H9 (cell line): ENCODE measurements at places on chromosomes 6 and 20. TPM values are rescaled to one million over a fixed set of nuclear protein-coding genes. Genes with fewer than 3 reads are reported as not detected.

PRR18 gene
- 0.11 TPM in 1 of 2 replicates, not detected in the other for total RNA-seq

TSPYL1 gene
- total RNA-seq = 75.3 and 76.8 TPM in 2 replicates

DNA sequence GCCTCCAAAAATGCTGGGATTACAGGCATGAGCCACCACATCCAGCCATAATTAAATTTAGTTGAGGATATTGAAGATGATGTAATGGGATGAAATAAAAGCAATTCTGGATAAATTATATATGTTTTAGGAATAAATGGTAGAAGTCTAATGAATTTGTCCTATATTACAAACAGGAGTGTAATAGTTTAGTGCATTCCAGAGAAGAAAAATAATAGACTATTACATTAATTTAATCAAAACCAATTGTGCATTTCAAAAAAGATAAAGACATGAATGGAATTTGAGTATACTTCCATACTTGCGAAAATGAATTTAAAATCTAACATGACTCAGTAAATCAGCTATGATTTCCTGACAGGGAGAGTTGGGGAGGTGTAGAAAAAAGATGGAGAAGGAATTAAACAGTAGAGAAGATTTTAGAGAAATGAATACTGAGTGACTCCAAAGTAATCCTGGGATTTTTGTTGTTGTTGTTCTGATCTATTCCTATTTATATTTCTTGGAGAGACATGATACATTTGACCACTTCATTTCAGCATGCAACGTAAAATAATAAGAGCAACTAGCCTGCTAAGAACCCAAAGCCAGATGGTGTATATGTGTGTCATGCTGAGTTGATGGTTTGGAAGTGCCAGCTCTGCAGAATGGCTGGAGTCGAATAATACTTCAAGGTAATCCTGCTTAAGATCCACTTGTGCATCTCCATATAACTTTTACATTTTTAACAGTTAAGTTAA is 67.4 kb downstream of the AIG1 start:
- DNase-seq = no peak
- no peaks in the 10 kb centered on the region for H3K4me1 ChIP-seq
- no peaks in the 10 kb centered on the region for H3K27me3 ChIP-seq
- no peak overlapping the region for H3K4me3 ChIP-seq
- no peak overlapping the region for H3K27ac ChIP-seq

BCL2L1 gene
- total RNA-seq = 105 and 109 TPM in 2 replicates

DNA sequence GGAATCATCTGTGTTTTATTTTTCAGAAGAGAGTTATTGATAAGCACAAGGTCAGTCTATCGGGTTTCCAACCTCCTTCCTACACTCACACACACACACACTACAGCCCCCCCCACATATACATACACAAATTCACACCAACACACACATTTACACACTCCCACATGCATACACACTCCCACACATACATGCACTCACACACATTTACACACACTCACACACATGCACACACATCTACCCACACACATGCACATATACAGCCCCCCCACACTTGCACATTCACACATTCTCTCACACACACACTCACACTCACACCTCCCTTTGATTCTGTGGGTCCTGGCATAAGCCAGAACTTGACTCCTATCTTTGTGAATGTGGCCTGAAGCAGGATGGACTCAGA is 34.5 kb upstream of the PAX1 start:
- no peaks in the 10 kb centered on the region for H3K36me3 ChIP-seq
- H3K4me1 ChIP-seq = no peaks in the 10 kb centered on the region
- H3K27me3 ChIP-seq = no peaks in the 10 kb centered on the region

GRCh38 chr6:156348849-156349248 is 428.3 kb upstream of the ARID1B start:
- H3K27ac ChIP-seq = no peak overlapping the region
- H3K4me3 ChIP-seq = no peak overlapping the region
- no peaks in the 10 kb centered on the region for H3K4me1 ChIP-seq
- no peaks in the 10 kb centered on the region for H3K27me3 ChIP-seq
- no peaks in the 10 kb centered on the region for H3K36me3 ChIP-seq

DNA sequence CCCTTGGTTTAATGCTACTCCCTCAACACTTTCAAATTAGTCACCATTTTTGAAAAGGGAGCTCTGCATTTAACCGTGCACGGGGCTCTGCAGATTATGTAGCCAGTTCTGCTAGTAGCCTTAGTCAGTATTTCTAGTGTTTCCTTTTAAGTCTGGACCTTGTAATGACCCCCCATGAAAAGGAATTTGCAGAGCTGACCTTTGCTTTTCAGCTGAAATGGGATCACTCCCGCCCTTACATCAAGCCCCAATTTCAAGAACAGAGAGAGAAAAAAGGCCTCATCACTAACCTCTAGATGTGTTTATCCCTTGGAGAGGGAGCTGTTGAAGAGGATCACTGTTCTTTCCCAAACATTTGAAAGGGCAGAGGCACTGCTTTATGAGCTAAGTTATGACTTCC is 490.7 kb upstream of the BTBD3 start:
- H3K36me3 ChIP-seq = no peaks in the 10 kb centered on the region
- DNase-seq = no peak
- no peaks in the 10 kb centered on the region for H3K27me3 ChIP-seq
- no peak overlapping the region for H3K4me3 ChIP-seq
- H3K4me1 ChIP-seq = no peaks in the 10 kb centered on the region; the same call in 1 of the 2 replicates

KIF25 gene
- total RNA-seq = 0.22 and 0.59 TPM in 2 replicates

DNA sequence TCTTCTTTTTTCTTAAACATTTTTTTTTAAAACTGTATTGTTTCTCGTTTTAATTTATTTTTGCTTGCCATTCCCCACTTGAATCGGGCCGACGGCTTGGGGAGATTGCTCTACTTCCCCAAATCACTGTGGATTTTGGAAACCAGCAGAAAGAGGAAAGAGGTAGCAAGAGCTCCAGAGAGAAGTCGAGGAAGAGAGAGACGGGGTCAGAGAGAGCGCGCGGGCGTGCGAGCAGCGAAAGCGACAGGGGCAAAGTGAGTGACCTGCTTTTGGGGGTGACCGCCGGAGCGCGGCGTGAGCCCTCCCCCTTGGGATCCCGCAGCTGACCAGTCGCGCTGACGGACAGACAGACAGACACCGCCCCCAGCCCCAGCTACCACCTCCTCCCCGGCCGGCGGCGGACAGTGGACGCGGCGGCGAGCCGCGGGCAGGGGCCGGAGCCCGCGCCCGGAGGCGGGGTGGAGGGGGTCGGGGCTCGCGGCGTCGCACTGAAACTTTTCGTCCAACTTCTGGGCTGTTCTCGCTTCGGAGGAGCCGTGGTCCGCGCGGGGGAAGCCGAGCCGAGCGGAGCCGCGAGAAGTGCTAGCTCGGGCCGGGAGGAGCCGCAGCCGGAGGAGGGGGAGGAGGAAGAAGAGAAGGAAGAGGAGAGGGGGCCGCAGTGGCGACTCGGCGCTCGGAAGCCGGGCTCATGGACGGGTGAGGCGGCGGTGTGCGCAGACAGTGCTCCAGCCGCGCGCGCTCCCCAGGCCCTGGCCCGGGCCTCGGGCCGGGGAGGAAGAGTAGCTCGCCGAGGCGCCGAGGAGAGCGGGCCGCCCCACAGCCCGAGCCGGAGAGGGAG is 580 bp downstream of the VEGFA start:
- no peak overlapping the region for H3K27ac ChIP-seq
- no peaks in the 10 kb centered on the region for H3K27me3 ChIP-seq
- H3K4me1 ChIP-seq = peaks cover 10% of the 10 kb centered on the region; the same call in 1 of the 2 replicates
- peak overlapping the region; percentile 87 for H3K4me3 ChIP-seq
- DNase-seq = no peak
- H3K36me3 ChIP-seq = peaks cover 3% of the 10 kb centered on the region; the same call in 1 of the 2 replicates

- H3K36me3 ChIP-seq = no peaks in the 10 kb centered on the region
- H3K27me3 ChIP-seq = no peaks in the 10 kb centered on the region
- H3K4me3 ChIP-seq = no peak overlapping the region
- H3K27ac ChIP-seq = no peak overlapping the region
- H3K4me1 ChIP-seq = no peaks in the 10 kb centered on the region
- DNase-seq = no peak
These were observed 7.5 kb upstream of the CD164 start for GRCh38 chr6:109389650-109390274.

- no peaks in the 10 kb centered on the region for H3K36me3 ChIP-seq
- no peak for DNase-seq
- no peak overlapping the region for H3K27ac ChIP-seq
- no peaks in the 10 kb centered on the region for H3K27me3 ChIP-seq
- H3K4me3 ChIP-seq = no peak overlapping the region
These were observed 21.2 kb downstream of the SNPH start for GRCh38 chr20:1287306-1287705.

DNA sequence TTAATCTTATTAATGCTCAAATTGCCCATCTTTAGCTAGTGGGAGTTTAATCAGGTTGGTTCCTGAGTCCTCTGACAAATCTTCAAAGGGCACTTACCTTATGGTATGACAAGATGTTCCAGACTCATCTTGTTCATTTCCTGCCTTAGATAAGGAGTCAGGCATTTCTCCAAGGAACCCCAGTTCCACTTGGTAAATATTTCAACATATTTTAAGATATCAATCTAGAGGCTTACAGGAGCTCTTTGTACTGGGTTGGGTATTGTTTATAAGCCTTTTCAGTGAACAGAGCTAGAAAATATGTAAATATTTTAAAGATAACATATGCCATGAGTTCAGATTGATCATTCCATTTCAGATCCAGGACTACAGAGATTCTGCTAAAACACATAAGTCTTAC is 159.8 kb downstream of the RCAN2 start:
- no peak overlapping the region for H3K27ac ChIP-seq
- H3K4me3 ChIP-seq = no peak overlapping the region
- no peak for DNase-seq
- H3K36me3 ChIP-seq = no peaks in the 10 kb centered on the region

DNAH8 gene
- not detected in 2 replicates for total RNA-seq

CALHM6 gene
- 0.44 and 0.68 TPM in 2 replicates for total RNA-seq

DNA sequence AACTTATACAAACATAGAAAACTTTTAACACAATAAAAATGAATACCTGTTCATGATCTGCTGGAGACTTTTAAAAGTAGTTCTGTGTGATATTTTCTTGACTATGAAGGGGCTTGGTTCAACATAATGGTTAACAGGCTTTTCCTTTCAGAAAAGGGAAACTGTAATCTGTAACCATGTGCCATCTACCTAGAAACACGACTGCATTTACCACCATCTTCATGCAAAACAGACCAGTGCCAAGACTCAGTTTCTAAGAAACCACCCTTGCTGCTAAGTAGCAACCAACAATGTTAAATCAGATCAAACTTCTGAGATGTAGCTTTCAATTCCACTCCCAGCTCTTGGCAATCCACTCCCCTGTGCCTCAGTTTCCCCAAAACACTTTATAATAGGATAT is 15.7 kb downstream of the STAU1 start:
- no peak for DNase-seq
- no peaks in the 10 kb centered on the region for H3K4me1 ChIP-seq
- no peak overlapping the region for H3K27ac ChIP-seq
- peaks cover 24% of the 10 kb centered on the region for H3K36me3 ChIP-seq

DNA sequence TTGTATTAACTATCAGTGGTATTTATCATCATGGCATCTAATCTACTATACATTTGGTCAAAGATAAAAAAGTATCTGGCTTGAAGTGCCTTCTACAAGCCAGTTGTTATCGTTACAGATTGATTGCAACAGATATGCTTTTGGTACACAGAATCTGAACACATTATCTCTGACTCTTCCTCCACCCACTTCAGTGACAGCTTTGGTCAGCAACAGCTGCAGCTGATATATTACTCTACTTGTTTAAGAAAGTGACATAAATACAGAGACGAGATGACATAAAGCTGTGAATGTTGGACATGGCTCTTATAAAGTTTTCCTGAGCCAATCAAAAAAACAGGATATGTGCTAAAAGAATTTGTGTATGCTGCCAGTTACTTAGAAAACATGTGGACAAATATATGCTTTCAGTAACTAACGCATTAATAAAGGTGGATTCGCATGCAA is 77.6 kb downstream of the HIVEP2 start:
- no peaks in the 10 kb centered on the region for H3K36me3 ChIP-seq
- no peak for DNase-seq
- H3K4me3 ChIP-seq = no peak overlapping the region
- no peaks in the 10 kb centered on the region; the same call in 1 of the 2 replicates for H3K4me1 ChIP-seq
- H3K27ac ChIP-seq = no peak overlapping the region

EYA2 gene
- total RNA-seq = 0.68 and 0.74 TPM in 2 replicates

NEURL2 gene
- 5.4 and 5.8 TPM in 2 replicates for total RNA-seq

- no peaks in the 10 kb centered on the region for H3K4me1 ChIP-seq
- H3K27ac ChIP-seq = no peak within 1 kb of the TSS
- H3K27me3 ChIP-seq = peaks cover 45% of the 10 kb centered on the region
- no peak for DNase-seq
These were observed at the start of gene RNF39 for GRCh38 chr6:30075094-30075789. Gene RNF39 (minus strand): TSS chr6:30075769. CDS start chr6:30075585, 184 bp downstream.

- H3K4me3 ChIP-seq = no peak overlapping the region
- H3K4me1 ChIP-seq = no peaks in the 10 kb centered on the region
- no peaks in the 10 kb centered on the region for H3K27me3 ChIP-seq
- H3K27ac ChIP-seq = no peak overlapping the region
- H3K36me3 ChIP-seq = no peaks in the 10 kb centered on the region
These were observed 319.1 kb upstream of the NT5E start for GRCh38 chr6:85130743-85131142.

DNA sequence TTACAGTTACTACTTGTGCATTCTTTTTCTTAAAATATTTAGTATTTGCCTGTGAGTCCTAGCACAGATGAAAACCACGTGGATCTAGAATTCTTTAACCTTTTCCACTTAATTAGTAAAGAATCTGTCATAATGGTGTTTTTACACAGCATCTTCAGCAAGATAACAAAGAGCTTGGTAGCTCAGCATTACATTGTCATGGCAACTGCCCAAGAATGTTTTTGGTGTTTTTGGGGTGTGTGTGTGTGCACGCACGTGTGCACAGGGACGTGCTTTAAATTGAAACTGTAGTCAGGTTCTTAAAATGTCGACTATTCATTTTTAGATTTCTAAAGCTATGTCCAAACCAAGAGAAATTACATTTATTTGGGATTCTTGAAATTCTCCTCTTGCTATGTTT is 108.0 kb downstream of the FIG4 start:
- DNase-seq = no peak
- peaks cover 5% of the 10 kb centered on the region; the same call in 1 of the 2 replicates for H3K36me3 ChIP-seq
- no peaks in the 10 kb centered on the region for H3K27me3 ChIP-seq
- H3K4me1 ChIP-seq = peaks cover 2% of the 10 kb centered on the region; the same call in 1 of the 2 replicates
- no peak overlapping the region for H3K4me3 ChIP-seq
- H3K27ac ChIP-seq = no peak overlapping the region

DNA sequence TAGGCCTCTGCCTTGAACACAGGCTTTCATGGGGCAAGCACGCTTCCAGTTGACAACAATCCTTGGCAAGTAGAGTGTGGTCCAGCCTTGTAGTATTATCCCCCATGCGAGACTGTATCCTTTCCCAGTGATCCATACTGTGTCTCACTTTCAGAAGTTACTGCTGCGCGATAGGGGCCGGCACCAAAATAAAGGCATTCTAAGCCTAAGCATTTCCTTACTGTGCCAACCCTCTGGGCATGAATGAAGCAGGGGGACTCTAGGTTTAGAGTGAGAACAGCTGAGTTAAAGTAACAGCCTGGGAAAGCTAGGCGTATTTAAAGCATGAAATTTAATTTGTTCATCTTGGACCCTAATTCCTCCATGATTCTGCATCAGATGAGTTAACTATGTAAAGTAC is 39.4 kb downstream of the CD164 start:
- DNase-seq = no peak
- no peaks in the 10 kb centered on the region for H3K27me3 ChIP-seq
- H3K4me1 ChIP-seq = no peaks in the 10 kb centered on the region
- no peak overlapping the region for H3K4me3 ChIP-seq
- no peaks in the 10 kb centered on the region for H3K36me3 ChIP-seq

GRCh38 chr6:55448451-55448850 is 121.2 kb downstream of the GFRAL start:
- no peaks in the 10 kb centered on the region for H3K27me3 ChIP-seq
- H3K4me3 ChIP-seq = no peak overlapping the region
- H3K27ac ChIP-seq = no peak overlapping the region

CRIP3 gene
- 15.3 and 16.9 TPM in 2 replicates for total RNA-seq

- no peaks in the 10 kb centered on the region for H3K27me3 ChIP-seq
- H3K4me1 ChIP-seq = peaks cover 7% of the 10 kb centered on the region; the same call in 1 of the 2 replicates
- peaks cover 12% of the 10 kb centered on the region; the same call in 1 of the 2 replicates for H3K36me3 ChIP-seq
- peak; percentile 47 for DNase-seq
- no peak overlapping the region for H3K27ac ChIP-seq
These were observed 29.1 kb downstream of the STK35 start for GRCh38 chr20:2130683-2131082.
